Esophagus mucosa (tissue), 1 donor: ENCODE measurements at places on chromosomes 12 and 14. TPM values are rescaled to one million over a fixed set of nuclear protein-coding genes. Genes with fewer than 3 reads are reported as not detected.
A peak's percentile ranks its signal among the peaks of the same experiment; 100 is the strongest.

Gene KRT82
- not detected for total RNA-seq

GRCh38 chr14:93040982-93041381 is 74.7 kb downstream of the ITPK1 start:
- no peak for ATAC-seq

GRCh38 chr12:85191-85666 is 18.7 kb downstream of the IQSEC3 start:
- peak; percentile 59 for ATAC-seq

DNA sequence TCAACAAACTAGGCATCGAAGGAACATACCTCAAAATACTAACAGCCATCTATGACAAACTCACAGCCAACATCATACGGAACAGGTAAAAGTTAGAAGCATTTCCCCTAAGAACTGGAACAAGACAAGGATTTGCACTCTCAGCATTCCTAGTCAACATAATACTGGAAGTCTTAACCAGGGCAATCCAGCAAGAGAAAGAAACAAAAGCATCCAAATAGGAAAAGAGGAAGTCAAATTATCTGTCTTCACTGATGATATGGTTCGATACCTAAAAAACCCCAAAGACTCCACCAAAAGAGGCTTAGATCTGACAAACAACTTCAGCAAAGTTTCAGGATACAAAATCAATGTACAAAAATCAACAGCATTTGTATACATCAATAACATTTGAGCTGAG is 32.5 kb downstream of the CCDC38 start:
- ATAC-seq, result no peak

GRCh38 chr12:120457133-120457532 is 10.9 kb downstream of the GATC start:
- no peak for ATAC-seq

DNA sequence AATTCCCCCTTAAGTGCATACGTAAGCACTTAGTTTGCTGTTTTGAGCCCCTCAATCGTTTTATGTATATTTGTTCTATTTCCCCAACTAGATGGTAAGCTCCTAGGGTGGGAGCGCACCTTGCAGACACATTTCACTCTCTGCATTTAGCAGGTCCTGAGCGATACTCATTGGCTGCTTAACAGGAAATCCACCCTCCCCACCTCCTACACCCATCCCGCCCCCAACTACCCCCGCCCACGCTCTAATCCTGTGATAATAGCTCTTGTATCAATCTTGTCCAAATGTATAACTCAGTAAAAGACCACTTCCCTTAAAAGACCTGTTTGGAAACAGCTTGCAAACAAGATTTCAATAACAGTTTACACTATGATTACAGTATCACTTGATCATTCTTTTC is 8.1 kb downstream of the LPAR5 start:
- ATAC-seq, result no peak

DNA sequence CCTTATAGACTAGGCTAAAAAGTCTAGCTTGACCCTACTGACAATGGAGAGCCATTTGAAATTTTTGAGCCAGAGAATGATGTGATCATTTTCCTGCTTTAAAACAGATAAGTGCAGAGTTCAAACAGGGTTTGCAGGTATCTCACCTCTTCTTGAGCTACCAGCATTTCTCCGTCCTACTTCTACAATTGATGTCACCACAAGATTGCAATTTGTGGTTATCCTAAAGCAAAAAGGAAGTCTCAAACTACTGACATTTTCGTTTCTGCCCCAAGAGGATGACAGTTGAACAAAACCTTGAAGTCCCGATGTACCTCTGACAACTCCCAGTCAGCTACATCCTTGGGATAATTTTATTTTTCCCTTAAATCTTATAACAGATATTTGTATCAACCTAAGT is 86.7 kb downstream of the PTGER2 start:
- no peak for ATAC-seq

DNA sequence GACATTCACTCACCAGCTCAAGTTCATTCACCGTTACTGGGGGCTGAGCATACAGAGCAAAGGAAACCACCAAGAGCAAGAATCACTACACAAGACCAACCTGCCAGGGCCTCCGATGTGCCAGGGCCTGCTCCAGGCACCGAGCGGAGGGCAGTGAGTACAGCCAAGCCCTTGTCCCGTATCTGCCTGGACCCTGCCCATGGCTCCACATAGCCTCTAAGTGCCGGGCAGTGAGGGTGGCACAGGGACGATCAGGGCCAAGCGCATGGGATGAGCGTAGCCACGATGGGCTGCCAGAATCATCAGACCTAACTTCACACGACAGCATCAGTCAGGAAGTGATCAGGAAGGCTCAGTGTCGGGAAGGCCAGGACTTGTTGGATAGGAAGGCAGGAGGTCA is 199.6 kb downstream of the BCL11B start:
- ATAC-seq, result no peak

- ATAC-seq, result no peak
These were observed 102.6 kb upstream of the PRB2 start for GRCh38 chr12:11497995-11498394.
